ENCODE measurements at places on chromosomes 1 and 21. TPM values are rescaled to one million over a fixed set of nuclear protein-coding genes. Genes with fewer than 3 reads are reported as not detected.

The DNAJC28 gene
- 1.8 TPM for total RNA-seq

The ALX3 gene
- total RNA-seq = not detected

The CHD1L gene
- 27.3 TPM for total RNA-seq

The TCHHL1 gene
- not detected for total RNA-seq

The S100B gene
- not detected for total RNA-seq

The KRTAP13-4 gene
- not detected for total RNA-seq

The CR2 gene
- not detected for total RNA-seq

The IFNLR1 gene
- total RNA-seq = 0.39 TPM

The IGSF9 gene
- total RNA-seq = 0.05 TPM
